ENCODE measurements at places on chromosomes 5 and 9.
A peak's percentile ranks its signal among the peaks of the same experiment; 100 is the strongest.

- no peak for DNase-seq
Observed at GRCh38 chr5:147036691-147037245, 158.2 kb upstream of the PPP2R2B start.

- peak; percentile 75 for DNase-seq
Observed at GRCh38 chr5:40736103-40736875, 19.5 kb downstream of the TTC33 start.

DNA sequence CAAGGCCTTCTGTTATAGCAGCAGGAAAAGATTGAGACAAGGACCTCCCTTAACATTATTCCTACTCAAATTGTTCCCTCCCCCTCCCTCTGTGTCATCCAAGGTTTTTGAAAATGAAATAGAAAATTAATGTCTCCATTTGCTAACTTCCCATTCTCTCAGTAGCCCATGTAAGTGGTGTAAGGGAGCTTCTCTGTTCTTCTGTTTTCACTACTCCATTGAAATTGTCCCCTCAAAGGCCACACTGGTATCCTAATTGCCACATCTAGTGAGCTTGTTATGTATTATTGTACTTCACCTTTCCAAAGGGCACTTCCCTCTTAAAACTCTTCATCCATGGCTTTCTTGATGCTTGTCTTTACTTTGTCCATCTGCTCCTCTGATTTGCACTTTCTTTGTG, 131.2 kb upstream of the PIK3R1 start:
- no peak for DNase-seq

DNA sequence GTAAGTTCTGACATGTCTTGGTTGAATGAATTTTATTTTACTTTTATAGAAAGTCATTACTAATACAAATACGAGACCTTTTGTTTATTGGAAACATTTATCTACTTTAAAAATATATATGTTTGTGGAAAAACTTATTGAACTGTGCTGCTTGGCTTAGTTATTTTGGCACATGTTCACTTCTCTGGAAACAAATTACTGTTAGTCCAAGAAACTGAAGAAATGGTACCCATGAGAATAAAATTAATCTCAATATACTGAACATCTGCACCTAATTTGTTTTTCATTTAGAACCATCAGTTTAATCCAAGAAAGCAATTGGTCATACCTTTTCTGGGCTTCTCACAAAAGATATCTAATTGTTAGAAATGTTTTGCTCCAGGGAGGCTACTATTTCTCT, 32.2 kb downstream of the INVS start:
- no peak for DNase-seq

GRCh38 chr9:37286530-37287175, 135.8 kb upstream of the GRHPR start:
- no peak for DNase-seq

DNA sequence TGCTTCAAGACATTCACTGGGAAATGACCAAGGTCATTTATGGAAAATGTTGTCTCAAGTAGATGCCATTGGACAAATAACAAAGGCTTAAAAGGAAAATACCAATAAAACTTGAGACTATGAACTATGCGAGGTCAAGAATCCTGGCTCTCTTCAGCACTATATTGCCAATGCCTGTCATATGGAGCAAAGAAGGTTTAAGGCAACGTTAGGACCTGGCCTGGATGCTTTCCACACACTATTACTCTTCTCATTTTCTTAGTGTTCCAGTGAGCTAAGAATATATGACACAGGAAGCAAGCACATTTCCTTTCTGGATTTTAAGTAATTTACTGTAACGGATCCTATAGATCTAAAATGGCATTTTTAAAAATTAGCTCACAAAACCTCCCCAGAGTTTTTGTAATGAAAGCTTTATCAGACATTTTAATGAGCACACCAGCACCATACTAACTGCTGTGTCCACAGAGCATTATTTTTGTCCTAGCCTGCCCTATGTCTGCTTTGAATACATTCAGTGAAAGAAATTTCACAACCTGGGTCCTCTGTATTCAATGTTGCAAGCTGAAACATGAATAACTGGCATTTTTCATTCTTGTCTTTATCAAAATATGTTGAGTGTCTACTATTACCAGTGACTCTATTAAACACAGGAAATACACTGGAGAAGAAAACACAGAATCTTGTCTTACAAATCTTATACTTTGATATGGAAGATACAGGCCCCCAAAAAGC, 315.6 kb downstream of the CETN3 start:
- DNase-seq = no peak

DNA sequence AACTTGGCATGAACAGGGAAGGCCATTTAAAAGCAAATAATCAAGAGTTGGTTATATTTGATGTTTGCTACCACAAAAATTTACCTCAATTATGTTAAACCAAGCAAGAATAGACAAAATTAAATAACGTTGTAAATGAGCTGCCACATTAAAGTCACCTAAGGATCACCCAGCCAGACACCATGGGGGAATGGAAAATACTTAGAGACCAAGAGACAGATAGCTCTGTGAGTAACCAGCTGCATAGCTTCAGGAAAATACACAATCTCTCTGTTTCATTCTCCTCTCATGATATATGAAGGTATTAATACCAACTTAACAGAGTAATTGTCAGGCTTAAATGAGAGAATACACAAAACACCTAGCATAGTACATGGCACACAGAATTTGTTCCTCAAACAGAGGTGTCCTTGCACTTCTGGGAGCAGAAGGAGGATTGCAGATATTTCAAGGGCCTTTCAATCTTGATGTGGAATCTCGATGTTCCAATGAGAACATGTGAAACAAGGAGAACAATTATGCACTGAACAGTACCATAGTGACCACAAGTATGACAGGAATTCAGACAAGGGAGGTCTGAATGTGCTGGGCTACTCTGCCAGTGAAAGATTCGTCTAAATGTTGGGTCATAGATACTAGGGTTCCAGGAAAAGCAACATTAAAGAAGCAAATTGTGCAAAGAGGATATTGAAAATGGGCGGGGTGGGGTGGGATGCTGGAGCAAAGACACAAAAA, 18.6 kb downstream of the JAKMIP2 start:
- DNase-seq = no peak

GRCh38 chr5:103216137-103216536, 42.4 kb upstream of the MACIR start:
- no peak for DNase-seq

DNA sequence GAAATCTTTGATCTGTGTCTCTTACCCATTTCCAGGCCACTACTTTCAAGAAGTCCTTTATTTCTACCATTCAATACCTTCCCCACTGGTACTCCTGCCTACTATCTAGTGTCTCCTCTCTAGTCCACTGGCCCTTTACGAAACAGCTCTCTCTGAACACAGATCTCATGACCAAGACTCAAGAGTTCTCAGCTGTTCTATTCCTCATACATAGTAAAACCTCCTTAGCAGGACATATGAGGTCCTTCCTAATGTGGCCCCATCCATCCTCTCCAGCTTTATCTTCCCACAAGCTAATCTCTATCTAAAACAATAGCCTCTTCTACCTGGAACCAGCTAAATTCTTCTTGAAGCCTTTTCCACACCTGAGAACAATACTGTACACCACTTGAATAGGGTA, 2.6 kb downstream of the TEX10 start:
- no peak for DNase-seq

- DNase-seq = no peak
Observed at GRCh38 chr5:171595801-171596231, 176.4 kb downstream of the FGF18 start.

DNA sequence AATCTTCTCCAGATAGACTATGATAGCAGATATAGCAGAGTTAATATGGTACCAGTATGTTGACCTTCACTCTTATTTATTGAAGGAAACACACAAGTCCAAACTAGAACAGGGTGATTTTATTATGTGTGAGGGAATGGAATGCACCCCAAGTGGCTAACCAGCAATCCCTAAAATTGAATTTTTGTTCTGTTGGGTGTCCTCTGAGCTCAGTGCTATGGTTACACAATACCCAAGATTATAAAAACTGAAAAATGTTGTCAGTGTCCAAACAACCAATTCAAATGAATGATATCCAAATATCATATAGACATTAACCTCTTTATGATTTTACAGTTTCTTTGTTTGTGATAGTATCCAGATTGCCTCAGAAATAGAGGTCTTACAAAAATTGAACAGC, 60.9 kb downstream of the NNT start:
- no peak for DNase-seq

DNA sequence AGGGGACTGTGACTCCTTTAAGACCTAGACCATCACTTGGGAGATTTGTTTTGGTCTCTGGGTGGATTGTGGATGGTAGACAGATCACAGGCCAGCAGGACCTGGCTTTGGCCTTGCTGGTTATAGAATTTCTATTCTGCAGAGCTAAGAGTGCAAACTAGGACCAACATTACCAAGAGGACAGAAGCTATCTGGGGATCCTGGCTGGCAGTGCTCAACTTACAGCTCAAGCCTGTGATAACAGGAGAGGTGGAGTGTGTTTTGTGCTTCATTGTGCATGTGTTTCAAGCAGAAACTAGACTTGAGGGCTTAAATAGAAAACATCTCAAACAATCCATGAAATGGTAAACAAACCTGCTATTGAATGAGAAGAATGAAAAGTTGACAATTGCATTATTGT, 106.7 kb downstream of the ZNF462 start:
- DNase-seq = no peak

GRCh38 chr9:118651511-118651910, 717.7 kb downstream of the BRINP1 start:
- DNase-seq = no peak

- DNase-seq = no peak
Observed at GRCh38 chr5:98397081-98397480, 376.4 kb upstream of the RGMB start.

DNA sequence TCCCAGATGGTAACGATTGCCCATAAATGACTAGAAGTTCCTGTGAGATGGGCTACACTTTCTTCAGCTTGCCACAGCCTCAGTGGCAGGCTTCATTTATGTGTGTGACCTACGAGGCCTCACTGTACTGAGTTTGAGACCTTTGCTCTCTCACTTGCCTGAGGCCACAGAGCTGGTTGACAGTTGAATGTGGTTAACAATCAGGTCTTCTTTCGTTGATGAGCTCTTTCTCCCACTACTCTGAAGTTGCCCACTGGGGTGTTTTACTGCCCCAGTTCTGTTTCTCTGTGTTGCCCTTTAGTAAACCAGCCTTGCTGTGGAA, 70.5 kb downstream of the CYFIP2 start:
- DNase-seq = no peak

DNA sequence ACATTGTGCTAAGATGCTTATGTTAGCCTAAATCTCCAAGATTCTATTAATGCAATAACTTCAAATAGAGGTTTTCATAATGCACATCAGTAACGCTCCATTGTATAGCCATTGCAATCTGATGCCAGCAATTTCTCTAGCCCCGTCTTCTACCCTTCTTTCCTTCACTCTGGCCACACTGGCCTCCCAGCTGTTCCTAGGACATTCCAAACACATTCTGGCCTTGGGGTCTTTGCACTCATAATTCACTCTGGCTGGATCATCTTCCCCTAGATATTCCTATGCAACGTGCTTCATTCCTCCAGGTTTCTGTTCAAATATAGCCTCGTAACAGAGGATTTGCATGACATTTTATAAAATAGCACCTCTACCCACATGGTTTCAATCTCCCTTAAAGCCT, 23.3 kb downstream of the FAM81B start:
- no peak for DNase-seq

DNA sequence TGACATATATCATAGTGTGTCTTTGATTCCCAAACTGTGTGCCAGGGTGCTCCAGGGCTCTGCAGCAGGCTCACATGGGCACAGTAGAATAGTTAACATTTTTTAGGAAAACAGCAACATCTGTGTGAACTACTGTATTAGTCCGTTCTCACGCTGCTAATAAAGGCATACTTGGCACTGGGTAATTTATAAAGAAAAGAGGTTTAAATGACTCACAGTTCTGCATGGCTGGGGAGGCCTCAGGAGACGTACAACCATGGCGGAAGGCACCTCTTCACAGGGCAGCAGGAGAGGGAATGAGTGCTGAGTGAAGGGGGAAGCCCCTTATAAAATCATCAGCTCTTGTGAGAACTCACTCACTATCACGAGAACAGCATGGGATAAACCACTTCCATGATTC, 82.7 kb downstream of the EGFLAM start:
- no peak for DNase-seq

DNA sequence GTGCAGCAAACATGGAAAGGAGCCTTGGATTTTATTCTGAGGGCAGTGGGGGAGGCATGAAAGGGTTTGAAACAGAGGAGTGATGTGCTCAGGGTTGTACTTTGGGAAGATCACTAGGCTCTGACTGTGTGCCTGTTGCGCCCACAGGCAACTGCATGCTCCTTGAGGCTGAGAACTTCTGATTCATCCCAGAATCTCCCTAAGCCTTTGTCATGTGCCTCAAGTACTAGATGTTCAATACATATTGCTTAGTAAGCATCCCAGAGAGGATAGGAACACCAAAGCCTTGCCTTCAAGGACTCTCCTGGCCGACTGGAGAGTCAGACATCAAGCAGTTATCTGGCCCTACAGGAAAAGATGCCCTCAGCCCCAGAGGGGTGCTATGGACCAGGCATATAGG, 54.1 kb downstream of the ARHGEF37 start:
- no peak for DNase-seq

- DNase-seq = no peak
Observed at GRCh38 chr5:116824751-116825438, 250.3 kb upstream of the SEMA6A start.

DNA sequence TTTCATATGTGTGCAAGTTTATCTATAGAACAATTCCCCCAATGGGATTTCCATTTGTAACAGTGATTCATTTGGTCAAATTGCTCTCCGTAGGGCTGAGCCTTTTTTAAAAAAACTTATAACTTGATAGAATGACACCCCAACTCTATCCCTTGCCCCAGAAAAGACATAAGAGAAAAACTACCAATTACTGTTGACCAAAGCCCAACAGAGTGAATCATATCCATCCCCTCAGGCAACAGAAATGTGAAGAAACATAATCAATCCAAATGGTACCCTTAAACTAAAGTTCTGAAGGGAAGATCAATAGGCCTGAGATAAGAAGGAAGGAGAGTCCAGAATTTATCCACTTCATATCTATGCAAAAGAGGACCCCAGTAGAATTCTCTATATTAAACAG, 17.8 kb downstream of the TICAM2 start:
- no peak for DNase-seq

- no peak for DNase-seq
Observed at GRCh38 chr5:96321345-96321744, 111.7 kb downstream of the PCSK1 start.

DNA sequence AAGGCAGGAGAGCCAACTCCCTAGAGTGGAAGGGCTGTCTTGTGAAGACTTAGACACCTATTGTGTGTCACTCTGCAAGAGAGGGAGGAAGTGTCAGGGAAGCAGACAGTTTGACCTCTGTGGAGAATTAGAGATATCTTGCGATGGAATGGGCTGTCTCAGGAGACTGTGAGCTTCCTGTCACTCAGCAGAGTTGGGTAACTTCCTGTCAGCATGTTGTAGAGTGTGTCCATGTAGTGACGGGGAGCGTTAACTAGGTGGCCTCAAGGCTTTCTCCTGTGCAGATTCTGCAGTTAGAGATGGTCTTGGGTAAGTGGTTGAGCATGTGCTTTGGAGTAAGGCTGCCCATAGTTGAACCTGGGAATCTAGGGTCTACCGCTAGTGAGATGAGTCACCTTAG, 136.5 kb downstream of the KIF4B start:
- DNase-seq = no peak

Measured in CD4-positive, alpha-beta T cell treated with Interleukin-2 at 100 ng/mL for 4 hours (primary cell).